Transverse colon (tissue), 4 donors: ENCODE measurements at places on chromosomes 2 and 18. TPM values are rescaled to one million over a fixed set of nuclear protein-coding genes. Genes with fewer than 3 reads are reported as not detected.

GRCh38 chr2:58971511-58972360 lies 730.6 kb upstream of the FANCL start:
- DNase-seq, result no peak

UGT1A10 gene
- total RNA-seq, result 87.5 TPM

ZNF142 gene
- total RNA-seq, result 18.5 TPM

GRCh38 chr2:27723372-27724144 lies 48.0 kb upstream of the MRPL33 start:
- peak; percentile 70 for DNase-seq

DNA sequence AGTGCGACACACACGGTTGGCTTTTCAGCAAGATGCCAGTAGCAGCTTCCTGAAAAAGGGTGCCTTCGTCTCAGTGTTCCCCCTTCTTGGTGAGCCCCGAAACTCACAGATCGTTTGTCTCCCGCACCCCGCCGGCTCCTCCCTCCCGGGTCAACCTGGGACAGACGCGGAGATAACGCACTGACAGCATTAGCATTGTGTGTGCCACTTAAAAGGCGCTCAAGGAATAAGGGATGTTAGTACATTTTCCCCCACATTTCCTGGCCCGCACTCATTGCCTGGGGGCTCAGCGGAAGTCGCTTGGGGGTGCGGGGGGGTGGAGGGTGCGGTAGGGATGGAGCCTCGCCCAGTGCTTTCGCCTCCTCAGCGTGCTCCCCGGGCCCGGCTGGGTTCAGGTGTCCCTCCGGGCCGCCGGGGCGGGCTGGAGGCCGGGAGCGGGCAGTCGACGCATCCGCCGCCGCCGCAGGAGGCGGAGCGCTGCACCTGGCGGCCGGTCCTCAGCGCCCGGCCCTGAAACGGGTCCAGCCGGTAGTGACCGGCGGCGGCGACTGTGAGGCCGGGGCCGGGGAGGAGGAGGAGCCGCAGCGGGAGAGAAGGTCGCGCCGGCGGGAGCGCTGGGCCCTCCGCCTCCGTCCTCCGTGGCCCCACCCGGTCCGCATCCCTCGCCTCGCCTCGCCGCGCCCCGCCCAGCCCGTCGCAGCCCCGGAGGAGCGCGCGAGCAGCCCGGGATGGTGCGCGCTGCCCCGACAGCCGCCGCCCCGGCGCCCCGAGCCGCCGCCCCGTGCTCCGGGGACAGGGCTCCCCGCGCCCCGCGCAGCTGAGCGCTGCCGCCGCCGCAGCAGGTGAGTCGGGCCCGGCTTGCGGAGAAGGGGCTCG lies at the start of gene MFSD6:
TSS of gene MFSD6 (plus strand) at position 694 of the 876 bp plus-strand sequence. CDS start 27,675 bp downstream, outside the sequence.
- DNase-seq, result peak; percentile 76

GRCh38 chr18:63440219-63440618 lies 17.9 kb upstream of the VPS4B start:
- no peak for DNase-seq

SERPINB7 gene
- total RNA-seq, result not detected

CTLA4 gene
- total RNA-seq, result not detected

GRCh38 chr2:217988840-217989204 lies 14.0 kb downstream of the TNS1 start:
- no peak for DNase-seq

GRCh38 chr18:3147935-3148554 lies 71.7 kb downstream of the MYOM1 start:
- DNase-seq, result no peak

GRCh38 chr18:76588601-76589226 lies 93.7 kb upstream of the ZNF516 start:
- no peak for DNase-seq

- DNase-seq, result no peak
Observed at GRCh38 chr2:112343827-112344585, 68.6 kb downstream of the ZC3H6 start.

- DNase-seq, result no peak
Observed at GRCh38 chr2:235365743-235366142, 128.1 kb upstream of the AGAP1 start.

SP9 gene
- total RNA-seq, result not detected

DNA sequence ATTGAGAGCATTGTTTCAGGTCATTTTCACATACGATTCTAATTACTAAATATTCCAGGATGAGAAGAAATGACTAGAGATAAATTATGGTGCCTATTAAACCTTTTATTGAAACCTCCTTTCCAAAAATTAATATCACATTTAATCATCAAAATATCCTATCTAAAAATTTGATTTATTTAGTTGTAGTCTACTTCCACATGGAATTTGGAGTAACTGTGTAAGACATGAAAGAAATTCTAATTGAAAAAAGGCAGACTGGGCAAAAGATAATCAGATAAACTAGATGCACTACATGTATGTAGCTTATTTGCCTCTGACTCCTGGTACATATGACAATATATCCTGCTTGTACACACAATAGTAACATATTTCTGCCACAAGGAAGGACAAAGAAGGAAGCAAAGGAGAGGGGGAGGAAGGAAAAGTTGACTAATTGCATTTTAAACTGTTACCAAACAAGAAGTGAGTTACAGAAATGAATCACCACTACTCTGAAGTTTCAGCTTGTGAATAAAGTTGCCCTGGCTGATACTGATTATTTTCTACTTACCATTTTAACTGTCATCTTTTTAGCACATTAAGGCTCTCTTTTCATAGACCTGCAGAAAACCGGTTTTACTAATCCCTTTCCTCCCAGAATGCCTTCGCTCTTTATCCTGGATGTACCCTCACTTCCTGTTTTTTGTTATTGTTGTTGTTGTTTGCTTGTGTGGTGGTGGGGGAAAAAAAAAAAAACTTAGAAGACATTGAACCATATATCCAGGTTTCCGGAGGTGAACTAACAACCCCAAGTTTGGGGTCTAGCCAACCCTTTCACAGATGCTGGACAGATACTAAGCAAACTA lies 28.4 kb downstream of the NRXN1 start:
- DNase-seq, result no peak

CSRNP3 gene
- 11.1 TPM for total RNA-seq

GRP gene
- not detected for total RNA-seq

DNA sequence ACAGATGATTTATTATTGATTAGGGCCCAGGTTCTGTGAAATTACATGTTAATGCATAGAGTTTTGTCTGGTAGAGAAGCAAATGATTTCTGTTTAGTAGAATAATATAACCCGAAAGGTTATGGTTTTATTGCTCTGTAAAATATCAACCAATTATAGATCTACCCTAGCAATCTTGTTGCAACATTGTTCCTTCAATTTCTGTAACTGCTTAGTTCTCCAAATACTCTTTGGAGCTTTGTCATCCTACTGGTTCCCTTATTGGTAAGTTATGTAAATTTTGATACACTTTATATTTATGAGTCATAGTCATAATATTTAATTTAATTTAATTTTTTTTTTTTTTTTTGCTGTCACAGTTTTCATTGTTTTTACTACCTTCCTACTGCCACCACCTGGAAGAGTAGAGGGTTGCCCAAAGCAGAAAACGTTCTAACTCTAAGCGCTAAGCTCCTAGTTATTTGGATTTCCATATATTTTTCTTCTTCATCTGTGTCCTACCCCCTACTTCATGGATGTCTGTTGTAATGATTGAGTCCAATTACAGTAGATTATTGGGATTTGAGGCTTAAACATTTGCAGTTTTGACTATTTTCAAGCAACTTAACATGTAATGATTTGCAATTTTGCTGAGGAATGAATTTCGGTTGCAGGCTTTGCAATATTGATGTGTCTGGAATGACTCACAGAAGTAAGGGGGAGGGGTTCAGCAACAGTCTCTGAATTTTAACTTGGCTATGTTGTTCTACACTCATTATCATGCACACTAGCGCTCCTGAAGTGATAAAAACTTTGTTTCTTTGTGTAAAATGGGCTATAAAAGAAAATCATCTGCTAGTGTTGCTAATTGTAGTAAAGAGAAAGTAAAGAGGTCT lies 51.1 kb downstream of the NABP1 start:
- no peak for DNase-seq

TEX51 gene
- not detected for total RNA-seq

- DNase-seq, result peak; percentile 24
Observed at GRCh38 chr2:189142893-189143759, 36.4 kb downstream of the COL5A2 start.

DLGAP1 gene
- 7.2 TPM for total RNA-seq

GRCh38 chr2:168929031-168929430 lies 27.9 kb downstream of the G6PC2 start:
- DNase-seq, result no peak

ERLEC1 gene
- 35.4 TPM for total RNA-seq

DNA sequence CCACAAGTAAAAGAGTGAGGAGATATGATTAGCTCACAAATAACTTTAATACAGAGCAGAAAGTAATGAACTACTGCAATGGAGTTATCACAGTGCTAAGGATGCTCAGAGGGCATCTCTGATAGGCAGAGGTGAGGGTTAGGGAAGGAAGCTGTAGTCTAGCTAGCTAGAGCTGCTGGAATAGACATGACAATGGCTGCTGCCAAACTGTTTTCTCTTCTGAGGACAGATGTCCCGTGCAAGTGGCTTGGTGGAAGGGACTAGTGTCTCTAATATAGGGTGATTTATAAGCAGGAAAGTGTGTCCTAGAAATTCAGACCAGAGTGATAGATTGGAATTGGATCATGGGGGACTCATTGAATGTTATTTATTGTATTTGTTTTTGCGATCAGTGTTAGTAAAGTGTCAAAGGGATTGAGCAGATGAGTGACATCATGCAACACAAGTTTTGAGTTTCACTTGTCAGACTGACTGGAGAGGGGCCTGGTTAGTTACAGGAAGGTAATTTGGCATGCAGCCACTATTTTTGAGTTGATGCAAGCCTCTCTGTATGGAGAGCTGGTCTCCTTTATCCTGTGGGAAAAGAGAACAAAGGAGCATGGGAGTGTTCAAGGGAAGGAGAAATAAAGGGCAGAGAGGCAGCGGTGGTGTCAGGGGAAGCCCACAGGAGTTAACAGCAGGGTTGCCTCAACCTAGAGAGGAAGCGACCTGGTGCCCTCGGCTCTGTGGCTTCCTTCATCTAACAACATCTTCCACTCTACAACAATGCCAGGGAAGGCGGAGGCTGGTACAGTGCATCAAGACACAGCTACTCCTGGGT lies 1.9 kb downstream of the CTLA4 start:
- no peak for DNase-seq

DNA sequence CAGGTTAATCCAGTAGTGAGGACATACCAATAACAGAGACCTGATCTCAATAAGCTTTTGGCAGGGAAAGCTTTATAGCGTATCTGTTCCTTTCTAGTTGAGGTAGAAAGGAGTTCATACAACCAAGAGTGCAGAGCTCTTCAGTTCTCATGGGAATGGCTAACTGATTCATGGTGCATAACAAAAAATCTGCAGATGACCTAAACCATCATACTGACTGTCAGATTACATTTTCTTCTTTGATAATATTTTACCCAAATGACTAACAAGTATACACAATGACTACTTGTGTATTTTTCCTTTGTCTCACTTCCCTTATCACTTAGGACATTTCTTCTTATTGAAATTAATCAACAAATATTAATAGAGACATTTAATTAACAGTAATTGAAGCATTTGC lies 140.0 kb upstream of the SERTAD2 start:
- no peak for DNase-seq

GRCh38 chr18:8536922-8537321 lies 72.3 kb upstream of the RAB12 start:
- DNase-seq, result no peak

- DNase-seq, result no peak
Observed at GRCh38 chr2:75290600-75291150, 91.4 kb upstream of the TACR1 start.

DNA sequence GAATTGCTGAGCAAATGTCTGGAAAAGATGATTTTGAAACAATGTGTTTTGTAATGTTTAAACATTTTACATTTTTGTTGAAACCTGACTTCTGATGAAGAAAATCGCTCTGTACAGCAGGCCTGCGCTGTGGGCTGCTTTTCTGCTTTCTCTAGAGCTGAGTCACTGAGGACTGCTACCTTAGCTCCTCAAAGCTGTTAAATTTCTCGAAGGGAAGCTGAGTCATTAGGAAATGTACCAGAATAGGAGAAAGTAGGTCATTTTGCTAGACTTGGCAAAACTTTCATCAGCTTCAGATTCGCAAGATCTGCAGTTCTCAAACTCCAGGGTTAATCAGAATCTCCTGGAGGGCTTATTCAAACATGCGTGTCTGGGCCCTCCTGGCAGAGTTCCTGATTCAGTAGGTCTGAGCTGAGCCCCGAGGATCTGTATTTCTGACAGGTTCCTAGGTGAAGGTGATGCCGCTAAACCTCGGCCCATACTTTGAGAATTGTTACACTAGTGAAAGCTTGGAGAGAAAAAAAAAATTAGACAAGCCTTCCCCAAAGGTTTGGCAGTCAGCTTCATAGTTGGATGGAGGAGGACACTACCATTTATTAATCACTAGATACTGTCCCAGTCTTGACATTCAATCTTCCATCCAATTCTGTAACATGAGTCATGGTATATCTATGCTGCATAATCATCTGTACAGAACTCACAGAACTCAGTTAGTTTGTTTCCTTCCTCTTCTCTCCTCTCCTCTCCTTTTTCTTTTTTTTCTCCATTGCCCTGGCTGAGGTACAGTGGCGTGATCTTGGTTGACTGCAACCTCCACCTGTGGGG lies 297.6 kb downstream of the PARD3B start:
- DNase-seq, result no peak

- DNase-seq, result no peak
Observed at GRCh38 chr2:190717306-190717705, 68.4 kb downstream of the NAB1 start.

FAM210A gene
- total RNA-seq, result 9.0 TPM

SULT1C4 gene
- 0.27 TPM for total RNA-seq

- DNase-seq, result no peak
Observed at GRCh38 chr2:122179492-122180165, 424.2 kb downstream of the TSN start.

- DNase-seq, result no peak
Observed at GRCh38 chr2:31131871-31132270, 6.4 kb downstream of the GALNT14 start.

GAL3ST2 gene
- 61.9 TPM for total RNA-seq

- no peak for DNase-seq
Observed at GRCh38 chr18:59423259-59423658, 64.2 kb upstream of the LMAN1 start.

PUM2 gene
- 92.7 TPM for total RNA-seq

DNA sequence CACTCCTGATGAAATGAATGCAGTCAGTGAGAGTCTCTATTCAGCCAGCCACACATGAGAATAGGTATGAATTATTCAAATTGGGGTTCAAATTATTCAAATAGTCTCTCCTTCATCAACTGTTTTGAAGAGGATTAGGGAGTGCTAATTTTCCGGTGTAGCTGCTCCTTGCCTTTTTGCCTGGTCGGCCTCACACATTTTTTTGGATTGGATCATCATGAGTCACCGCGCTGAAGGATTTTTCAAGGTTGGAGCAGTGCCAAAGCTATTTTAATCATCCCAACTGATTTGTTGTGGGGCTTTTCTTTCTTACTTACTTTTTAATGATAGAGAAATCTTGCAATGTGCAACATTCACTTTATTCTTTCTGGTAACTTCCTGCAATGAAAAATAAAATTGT lies 2.4 kb upstream of the DTNA start:
- peak; percentile 32 for DNase-seq

DNA sequence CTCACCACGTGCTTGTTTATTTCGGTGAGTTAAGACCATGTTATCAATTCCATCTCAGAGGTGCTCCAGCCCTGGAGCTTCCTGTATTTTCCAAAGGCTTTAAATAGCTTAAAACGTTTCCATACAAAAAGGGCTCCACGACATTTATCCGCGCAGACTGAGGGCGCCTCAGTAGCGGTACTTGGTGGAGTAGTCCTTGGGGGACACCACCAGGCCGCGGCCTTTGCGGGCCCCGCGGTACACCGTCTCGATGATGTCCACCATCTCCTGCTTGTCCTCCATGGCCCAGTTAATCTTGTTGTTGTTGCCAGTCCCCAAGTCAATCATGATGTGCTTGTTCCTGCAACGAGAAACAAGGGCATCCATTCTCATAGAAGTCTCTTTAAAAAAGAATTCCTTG lies 9.1 kb downstream of the HSBP1L1 start:
- DNase-seq, result no peak
